ENCODE measurements at places on chromosomes 12 and 14.

- DNase-seq: no peak
Measured at GRCh38 chr14:97642631-97643030, 845.4 kb downstream of the VRK1 start.

DNA sequence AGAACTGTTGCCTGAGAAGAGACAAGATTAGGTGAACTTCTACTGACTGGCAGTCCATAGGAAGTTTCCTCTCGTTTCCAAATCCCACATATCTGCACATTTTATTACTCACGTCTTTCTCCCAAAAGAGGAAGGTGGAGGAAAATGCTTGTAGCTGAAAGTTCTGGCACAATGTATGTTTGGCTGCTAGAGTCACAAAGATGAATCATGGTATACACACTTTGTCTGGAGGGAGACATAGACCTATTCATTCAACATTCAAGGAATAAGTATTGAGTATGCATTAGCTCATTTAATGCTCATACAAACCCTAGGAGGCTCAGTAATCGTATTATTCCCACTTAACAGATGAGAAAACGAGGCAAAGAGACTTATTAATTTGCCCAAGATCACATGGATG is 291.8 kb downstream of the FOXN3 start:
- no peak for DNase-seq

DNA sequence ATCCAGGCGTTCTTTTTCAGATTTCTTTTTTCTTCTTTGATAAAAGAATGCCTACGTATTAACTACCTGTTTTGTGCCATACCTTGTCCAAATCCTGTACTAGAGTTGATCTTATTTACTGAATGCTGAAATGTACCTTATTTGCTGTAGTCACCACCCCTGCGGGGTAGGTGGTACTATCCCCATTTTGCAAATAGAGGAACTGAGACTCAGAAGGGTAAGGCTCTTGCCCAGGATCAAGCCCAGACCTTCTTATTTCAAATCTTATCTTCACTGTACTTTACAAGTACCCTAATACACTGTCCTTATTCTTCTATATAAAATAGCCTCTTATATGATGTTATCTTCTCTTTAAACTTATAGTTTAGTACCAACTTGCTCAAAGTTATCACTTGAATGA is 206.5 kb downstream of the SLC41A2 start:
- DNase-seq: no peak

- DNase-seq: peak; percentile 19
Measured at GRCh38 chr12:47408171-47408871, 297.5 kb downstream of the RPAP3 start.

- DNase-seq: no peak
Measured at GRCh38 chr14:104141621-104142091, 3.3 kb downstream of the KIF26A start.

DNA sequence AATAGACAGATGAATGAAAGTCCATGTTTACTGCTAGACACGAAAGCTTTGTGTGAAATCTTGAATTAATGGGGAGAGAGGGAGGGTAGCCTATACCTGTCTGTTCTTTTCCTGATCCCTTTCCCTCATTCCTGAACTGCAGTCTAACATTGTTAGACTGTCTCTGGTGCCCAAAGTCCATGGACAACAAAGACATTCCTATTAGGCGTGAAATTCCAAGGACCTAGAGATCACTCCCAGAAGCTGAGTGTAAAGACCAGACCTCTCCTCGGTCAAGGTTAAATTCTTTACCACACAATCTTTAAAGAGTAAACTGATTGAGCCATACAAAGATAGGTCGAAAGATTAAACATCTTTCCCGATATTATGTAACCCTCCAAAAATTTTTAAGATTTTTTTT is 270.7 kb upstream of the GARIN2 start:
- no peak for DNase-seq

- DNase-seq: peak; percentile 76
Measured at GRCh38 chr12:70733385-70733784, 96.2 kb upstream of the PTPRB start.

- peak; percentile 19 for DNase-seq
Measured at GRCh38 chr14:36556811-36557433, 25.5 kb downstream of the NKX2-8 start.

DNA sequence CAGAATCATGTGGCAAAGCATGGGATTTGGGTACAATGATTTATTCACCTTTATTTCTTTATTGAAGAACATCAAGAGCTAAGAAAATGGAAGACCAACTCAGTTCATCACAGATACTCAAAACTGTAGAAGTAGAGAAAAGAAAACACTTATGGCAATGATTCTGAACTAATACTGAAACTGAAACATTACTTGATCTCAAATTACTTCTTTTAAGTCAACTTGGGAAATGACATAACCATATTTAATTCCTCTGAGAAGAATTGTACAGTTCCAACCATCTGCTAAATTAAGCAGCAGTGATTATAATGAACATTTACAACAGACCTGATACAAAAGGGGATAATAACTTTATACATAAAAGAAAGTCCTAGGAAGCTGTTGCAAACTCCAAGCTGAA is 466.5 kb downstream of the TMTC2 start:
- no peak for DNase-seq

- no peak for DNase-seq
Measured at GRCh38 chr12:6767353-6768319, 1.5 kb downstream of the PTMS start.

GRCh38 chr12:54220092-54220557 is 31.3 kb upstream of the SMUG1 start:
- DNase-seq: peak; percentile 56

DNA sequence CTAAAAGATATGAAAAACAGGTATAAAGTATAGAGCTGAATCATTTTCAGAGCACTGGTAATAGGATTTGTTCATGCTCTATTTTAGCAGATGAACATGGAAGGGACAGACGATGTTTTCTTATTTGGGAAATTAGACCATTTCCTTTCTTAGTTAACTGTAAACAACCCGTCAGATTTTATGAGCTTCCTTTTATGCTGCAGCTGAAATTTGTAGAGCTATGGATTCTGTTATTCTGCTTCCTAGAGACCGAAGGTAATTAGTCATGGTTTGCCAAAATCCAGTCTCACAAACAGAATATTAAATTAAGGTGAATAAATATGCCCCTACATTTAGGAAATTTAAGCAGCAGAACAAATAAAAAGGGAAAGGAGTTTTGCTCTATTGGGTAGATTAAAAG is 180.2 kb upstream of the SYT1 start:
- no peak for DNase-seq

- DNase-seq: no peak
Measured at GRCh38 chr12:51334764-51335163, 10.8 kb upstream of the BIN2 start.

DNA sequence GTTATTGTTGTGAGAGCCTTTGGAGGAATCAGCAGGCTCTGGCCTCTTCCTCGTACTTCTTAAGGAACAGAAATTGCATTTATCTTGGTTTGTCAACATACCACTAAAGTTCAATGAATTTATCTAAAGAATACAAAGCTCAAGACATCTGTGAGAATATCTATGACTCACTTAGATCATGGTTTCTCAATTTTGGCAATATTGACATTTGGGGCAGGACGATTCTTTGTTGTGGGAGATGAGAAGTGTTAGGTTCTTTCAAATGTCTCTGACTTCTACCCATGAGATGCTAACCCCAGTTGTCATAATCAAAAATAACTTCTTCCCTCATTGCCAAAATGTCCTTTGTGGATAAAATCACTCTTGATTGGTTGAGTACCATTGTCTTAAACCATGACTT is 1190.3 kb downstream of the GALC start:
- DNase-seq: no peak

DNA sequence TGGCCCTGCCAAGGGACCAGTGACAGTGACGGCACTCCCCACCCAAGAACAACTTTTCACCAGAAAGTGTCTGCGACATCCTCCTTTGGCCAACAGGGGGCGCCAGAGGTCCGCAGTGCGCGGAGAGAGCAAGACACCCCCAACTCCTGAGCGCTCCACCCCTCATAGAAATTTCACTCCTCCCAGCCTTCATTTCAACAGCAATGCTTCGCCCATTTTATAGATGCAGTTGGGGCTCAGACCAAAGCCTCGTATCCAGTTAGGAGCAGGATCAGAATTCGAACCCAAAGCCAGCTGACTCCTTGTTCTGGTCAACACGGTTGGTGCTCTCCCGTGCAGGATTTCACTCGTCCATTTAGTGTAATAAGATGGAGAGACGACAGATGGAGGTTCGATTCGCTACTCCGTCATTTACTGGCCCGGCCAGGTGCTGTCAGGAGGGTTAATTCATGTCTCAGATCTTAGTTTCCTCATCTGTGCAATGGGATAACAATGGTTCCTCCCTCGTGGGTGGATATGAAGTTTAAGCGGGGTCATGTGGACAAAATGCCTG is 2.4 kb upstream of the POP5 start:
- DNase-seq: peak; percentile 34
